SW480 (cell line): ENCODE measurements at places on chromosomes 5 and 9.

DNA sequence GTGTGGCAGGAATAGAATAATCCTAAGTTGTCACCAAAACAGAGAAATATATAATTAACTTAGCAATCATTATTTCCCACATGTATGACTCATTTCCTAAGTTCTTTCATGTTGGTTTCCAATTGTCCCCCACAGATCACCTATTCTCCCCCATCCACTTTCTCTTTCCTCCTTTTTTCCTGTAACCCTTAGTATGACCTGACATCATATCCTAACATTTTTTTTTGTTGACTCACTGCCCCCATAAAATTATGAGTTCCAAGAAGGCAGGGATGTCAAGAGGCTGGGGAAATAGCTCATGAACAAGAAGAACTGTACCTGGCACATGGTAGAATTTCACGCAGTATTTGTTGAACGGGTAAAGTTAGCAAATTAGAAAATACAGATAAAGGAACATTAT, 186.7 kb downstream of the DCP2 start:
- peak; percentile 95 for DNase-seq

GRCh38 chr5:1167361-1167727, 34.1 kb upstream of the SLC6A19 start:
- peak; percentile 30 for DNase-seq

DNA sequence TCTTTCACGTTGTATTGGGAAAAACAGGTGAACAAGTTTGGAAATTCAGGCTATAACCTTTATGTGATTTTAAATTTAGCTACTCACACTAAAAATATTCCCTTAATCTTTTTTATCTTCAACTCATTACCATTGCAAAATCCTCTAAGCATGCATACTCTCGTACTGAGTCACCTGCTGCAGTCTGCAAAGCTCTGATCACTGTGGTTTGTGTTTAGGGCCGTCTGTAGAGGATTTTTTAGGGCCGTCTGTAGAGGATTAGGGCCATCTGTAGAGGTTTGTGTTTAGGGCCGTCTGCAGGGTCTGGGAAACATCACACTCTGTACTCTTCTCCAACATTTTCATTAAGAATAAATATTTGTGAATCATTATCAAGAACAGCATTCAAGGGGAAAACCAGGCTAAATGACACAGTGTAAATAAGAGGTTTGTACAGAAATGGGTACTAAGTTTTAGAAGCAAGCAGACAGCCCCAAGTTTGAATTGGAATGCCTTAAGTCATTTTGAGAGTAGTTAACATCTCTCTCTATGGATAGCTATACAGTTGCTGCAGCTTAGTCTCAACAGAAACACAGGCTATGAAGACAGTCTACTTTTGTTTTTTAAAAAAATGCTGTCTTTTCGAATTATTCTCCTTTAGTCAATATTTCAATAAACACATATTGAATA, 155.0 kb upstream of the TSLP start:
- DNase-seq: peak; percentile 70

DNA sequence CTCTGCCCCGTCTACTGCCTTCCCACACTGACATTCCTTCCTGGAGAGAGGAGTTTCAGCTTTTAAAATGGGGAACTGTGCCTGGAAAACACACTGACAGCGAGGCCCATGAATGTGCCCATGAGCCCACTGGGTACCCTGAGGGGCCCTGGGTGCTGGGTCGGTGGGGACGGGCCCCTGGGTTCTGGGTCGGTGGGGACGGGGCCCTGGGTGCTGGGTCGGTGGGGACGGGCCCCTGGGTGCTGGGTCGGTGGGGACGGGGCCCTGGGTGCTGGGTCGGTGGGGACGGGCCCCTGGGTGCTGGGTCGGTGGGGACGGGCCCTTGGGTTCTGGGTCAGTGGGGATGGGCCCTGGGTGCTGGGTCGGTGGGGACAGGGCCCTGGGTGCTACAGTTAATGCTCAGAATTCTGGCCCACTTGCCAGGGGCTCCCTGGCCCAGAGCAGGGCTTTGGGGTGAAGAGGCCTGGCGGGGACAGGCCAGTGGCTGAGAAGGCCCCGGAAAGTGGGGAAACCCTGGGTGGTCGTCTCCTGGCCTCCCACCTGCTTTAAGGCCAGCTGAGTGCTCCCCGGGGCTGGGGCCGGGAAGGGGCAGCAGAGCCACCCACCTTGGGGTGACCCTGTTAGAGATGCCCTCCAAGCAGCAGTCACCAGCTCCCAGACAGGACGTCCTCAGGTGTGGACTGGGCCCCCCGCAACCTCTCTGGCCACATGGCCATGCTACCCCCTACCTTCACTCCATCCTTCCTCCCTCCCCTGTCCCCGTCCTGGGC, 2.5 kb downstream of the GPSM1 start:
- no peak for DNase-seq

DNA sequence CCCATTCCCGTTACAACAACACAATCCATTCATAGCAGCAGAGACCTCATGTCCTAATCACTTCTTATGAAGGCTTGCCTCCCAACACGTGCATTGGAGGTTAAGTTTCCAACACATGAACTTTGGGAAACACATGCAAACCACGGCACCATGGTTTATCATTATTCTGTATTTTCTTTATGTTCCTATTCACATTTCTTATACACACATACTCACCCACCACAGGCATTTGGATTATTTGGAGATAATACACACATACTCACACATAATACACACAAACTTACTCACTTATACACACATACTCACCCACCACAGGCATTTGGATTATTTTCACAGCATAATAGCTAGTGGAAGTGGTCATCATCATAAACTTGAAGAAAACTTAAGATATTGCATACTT, 75.6 kb downstream of the C7 start:
- DNase-seq: no peak

DNA sequence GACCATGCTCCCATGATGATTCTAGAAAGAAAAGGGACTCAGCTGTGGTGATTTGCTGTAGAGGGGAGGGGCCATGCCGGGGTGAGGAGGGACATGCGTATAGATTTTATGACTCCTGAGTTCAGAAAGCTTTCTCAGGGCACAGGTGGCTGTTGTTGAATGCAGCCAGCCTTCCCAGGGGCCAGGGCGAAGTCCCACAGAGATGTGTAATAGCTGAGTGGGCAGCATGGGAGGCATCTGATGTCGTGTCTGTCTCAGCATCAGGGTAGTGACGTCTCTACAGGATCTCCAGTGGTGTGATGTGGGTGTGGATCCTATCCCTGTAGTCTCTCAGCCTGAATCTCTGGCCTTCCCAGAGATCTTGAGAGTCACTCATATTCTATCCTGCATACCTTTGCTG, 7.8 kb upstream of the BOD1 start:
- peak; percentile 47 for DNase-seq

DNA sequence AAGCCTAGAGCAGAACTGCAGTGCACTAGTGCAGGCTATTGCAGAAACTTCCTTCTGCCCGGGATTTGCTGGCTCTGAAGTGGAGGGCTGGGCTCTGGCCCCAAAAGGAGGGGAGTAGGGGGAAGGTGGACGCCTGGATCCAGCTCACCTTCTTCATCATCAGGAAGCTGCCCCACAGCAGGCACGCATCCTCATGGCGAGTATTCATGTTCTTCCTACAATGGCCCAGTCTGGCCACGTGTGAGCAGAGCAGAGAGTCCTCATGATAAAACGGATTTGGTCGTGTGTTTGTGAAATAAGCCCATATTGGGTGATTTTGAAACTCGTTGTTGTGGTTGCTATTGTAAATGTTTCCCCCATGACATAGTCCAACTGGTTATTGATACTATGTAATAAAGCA, 8.2 kb upstream of the GLIPR2 start:
- no peak for DNase-seq

- DNase-seq: no peak
Measured at GRCh38 chr9:130124085-130124860, 47.9 kb upstream of the NCS1 start.

DNA sequence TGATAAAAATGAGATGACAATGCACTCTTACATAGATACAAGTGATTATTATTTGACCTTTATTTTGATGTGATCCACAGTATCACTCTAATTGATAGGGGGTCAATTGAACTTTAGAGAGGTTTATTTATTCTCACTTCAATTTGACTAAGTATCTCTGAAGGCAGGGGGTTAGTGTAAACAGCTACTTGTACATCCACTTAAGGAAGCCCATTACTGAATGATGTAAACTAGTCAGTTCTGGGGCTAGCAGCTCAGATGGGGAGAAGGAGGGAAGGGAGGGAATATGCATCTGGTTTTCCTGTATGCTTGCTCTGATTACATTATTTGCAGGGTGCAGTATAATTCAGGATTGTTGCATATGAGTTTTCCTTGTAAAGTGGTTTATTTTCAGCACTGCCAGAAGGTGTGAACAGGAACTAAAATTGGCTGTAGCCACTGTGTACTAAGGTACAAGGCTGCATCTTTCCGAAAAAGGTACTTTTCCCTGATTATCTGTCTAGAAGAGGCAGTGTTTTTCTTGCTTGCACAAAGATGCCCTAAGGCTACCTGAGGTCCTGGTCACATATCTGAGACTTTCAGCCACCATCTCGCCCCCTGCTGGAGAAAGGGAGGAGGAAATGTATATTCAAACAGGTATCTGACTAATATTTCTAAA, 51.2 kb downstream of the MRPS27 start:
- DNase-seq: peak; percentile 33

- no peak for DNase-seq
Measured at GRCh38 chr9:97508852-97509251, 7.4 kb downstream of the TMOD1 start.

DNA sequence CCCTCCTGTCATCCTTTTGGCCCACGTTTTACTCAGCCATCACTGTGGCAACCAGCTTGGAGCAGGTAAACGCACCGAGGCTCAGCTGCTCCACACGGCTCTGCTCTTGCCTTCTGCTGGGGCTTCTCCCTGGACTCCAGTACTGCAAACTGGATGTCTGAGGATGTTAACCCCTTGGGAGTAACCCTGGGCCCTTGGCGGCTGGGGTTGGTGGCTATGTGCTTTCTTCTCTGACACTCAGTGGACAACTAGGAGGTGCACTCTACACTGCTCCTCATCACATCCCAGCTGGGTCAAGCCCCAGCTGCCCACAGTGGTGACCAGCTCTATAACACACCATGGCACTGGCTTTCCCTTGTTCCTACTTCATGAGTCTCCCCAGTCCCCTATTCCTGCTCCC, 12.2 kb upstream of the CYSTM1 start:
- no peak for DNase-seq

GRCh38 chr9:107780960-107781359, 291.4 kb upstream of the KLF4 start:
- peak; percentile 20 for DNase-seq

- DNase-seq: no peak
Measured at GRCh38 chr5:158848634-158849033, 251.1 kb downstream of the EBF1 start.

- no peak for DNase-seq
Measured at GRCh38 chr9:124281931-124282371, 24.2 kb downstream of the NEK6 start.
